ENCODE measurements at places on chromosomes 2 and 18.
A peak's percentile ranks its signal among the peaks of the same experiment; 100 is the strongest.

- no peak overlapping the region for H3K27ac ChIP-seq
- no peak for DNase-seq
- no peak overlapping the region for H3K4me3 ChIP-seq
- H3K36me3 ChIP-seq = no peaks in the 10 kb centered on the region
These were observed 63.2 kb downstream of the POLE4 start for GRCh38 chr2:75021672-75022071.

DNA sequence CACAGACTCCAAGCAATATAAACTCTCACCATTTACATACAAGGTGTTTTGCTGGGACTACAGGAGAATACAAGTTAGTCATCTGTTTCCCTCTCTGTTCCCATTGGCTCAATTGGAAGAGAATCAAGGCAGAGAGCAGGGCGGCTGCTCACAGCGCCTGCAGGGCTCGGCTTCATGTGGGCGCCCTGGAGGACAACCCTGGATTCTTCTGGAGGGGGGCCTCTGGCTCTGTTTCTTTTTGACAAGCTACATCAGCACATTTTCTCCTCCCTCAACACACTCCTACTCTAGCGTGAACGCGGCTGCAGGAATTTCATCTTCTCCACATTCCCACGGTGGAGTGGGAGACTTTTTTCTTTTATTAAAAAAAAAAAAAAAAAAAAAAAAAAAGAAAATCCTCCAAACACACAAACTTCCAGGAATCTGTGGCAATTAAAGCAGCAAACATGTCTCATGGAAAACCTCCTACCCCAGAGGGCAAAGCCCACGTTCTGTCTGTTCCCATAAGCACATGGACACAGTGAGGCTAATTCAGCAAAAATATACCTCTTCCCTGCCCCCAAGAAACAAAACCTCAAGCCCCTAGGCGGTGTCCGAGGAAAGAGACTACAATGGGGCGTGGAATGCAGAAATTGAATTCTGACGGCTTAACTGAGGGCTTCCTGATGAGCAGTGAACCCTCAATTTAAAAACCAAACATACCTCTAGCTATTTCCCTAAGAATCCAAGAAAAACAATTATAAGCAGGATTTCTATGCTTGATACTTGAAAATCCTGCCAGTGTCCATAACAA, 50.6 kb downstream of the PARD6G start:
- no peak for DNase-seq
- H3K27ac ChIP-seq = no peak overlapping the region
- H3K4me1 ChIP-seq = peaks cover 26% of the 10 kb centered on the region
- H3K4me3 ChIP-seq = no peak overlapping the region

DNA sequence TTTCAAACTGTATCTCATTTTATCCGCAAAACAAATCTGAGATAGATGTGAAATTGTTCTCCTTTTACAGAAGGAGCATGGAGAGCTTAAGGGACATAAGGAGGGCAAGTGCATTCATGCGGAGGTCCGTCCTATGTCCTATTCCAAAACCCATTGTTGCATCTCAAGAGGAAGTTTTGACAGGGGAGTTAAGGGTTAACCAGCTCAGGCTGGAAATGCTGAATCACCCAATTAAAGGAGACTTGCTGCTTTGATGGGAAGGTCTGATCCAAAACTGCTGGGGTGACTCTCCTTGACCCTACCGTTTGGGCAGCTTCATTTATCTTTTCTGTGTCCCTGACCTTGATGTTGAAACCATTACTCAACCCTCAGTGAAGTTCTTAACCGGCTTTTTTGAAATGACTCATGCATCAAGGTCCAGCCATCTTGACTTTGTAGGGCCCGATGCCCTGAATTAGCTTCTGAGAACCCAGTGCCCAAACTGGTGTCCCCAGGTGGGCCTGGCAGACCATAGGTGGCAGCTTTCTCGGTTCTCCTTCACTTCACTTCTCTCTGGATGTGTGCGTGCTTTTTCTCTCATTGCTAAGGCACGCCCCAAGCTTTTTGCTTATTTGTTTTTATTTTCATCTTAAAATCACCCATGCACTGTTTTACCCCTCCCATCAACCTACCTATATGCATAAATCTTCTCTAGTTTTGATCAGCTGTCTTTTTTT, 15.9 kb upstream of the TXNDC2 start:
- no peak overlapping the region for H3K4me3 ChIP-seq
- peaks cover 12% of the 10 kb centered on the region for H3K36me3 ChIP-seq
- DNase-seq = no peak
- H3K27me3 ChIP-seq = peaks cover 9% of the 10 kb centered on the region
- peaks cover 29% of the 10 kb centered on the region for H3K4me1 ChIP-seq

GRCh38 chr2:126657636-126658318, 1.8 kb downstream of the GYPC start:
- H3K4me3 ChIP-seq = peak overlapping the region; percentile 99
- H3K36me3 ChIP-seq = peaks cover 18% of the 10 kb centered on the region
- peaks cover 15% of the 10 kb centered on the region for H3K27me3 ChIP-seq
- peak; percentile 51 for DNase-seq
- peaks cover 45% of the 10 kb centered on the region for H3K4me1 ChIP-seq
- peak overlapping the region; percentile 81 for H3K27ac ChIP-seq

DNA sequence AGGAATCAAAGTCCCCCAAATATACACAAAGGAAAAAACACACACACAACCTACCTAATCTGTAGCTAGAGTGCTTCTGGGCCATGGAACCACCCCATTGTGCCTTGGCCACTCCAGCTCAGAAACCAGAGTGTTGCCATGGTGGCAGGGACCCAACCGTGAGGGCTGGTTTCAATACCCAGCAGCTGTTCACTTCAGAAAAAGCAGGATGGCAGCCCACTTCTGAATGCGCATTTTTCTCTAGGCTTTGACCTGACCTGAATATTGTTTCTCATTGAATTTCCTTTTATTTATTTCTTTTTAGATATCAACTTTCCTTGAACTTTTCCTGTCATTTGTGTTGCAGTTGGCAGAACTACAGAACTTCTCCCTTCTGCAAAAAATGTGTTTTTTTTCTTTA, 43.0 kb upstream of the EHBP1 start:
- no peaks in the 10 kb centered on the region for H3K36me3 ChIP-seq
- no peak for DNase-seq
- no peaks in the 10 kb centered on the region for H3K27me3 ChIP-seq
- H3K4me3 ChIP-seq = no peak overlapping the region
- peaks cover 5% of the 10 kb centered on the region for H3K4me1 ChIP-seq

- H3K27me3 ChIP-seq = no peaks in the 10 kb centered on the region
- no peak overlapping the region for H3K27ac ChIP-seq
- H3K4me1 ChIP-seq = peaks cover 48% of the 10 kb centered on the region
These were observed 70.9 kb downstream of the AAK1 start for GRCh38 chr2:69572641-69573040.

DNA sequence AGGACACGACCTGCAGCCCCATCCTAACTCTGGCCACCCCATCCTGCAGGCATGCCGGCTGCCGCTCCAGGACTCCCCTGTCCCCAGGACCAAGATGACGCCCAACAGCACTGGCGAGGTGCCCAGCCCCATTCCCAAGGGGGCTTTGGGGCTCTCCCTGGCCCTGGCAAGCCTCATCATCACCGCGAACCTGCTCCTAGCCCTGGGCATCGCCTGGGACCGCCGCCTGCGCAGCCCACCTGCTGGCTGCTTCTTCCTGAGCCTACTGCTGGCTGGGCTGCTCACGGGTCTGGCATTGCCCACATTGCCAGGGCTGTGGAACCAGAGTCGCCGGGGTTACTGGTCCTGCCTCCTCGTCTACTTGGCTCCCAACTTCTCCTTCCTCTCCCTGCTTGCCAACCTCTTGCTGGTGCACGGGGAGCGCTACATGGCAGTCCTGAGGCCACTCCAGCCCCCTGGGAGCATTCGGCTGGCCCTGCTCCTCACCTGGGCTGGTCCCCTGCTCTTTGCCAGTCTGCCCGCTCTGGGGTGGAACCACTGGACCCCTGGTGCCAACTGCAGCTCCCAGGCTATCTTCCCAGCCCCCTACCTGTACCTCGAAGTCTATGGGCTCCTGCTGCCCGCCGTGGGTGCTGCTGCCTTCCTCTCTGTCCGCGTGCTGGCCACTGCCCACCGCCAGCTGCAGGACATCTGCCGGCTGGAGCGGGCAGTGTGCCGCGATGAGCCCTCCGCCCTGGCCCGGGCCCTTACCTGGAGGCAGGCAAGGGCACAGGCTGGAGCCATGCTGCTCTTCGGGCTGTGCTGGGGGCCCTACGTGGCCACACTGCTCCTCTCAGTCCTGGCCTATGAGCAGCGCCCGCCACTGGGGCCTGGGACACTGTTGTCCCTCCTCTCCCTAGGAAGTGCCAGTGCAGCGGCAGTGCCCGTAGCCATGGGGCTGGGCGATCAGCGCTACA, 2.1 kb downstream of the GPBAR1 start:
- DNase-seq = no peak
- H3K27me3 ChIP-seq = peaks cover 7% of the 10 kb centered on the region
- peaks cover 25% of the 10 kb centered on the region for H3K36me3 ChIP-seq
- H3K27ac ChIP-seq = peak overlapping the region; percentile 52

DNA sequence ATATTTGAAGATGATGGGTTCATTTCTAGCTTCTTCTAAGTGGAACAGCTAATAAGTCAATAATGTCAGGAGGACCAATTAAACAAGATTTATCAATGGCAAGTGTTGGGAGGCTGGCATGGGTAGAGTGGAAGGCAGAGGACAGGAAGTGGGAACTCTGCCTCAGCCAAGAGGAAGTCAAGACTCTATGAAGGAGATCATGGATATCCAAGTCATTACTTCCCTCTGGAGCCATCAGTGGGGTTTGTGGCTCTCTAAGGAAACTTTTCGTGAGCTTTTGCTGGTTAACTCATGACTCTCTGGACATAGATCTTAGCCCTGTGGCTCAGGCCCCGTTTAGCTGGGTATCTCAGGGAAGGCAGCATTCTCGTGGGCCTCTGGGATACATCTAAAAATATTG, 410.4 kb upstream of the ID2 start:
- no peaks in the 10 kb centered on the region for H3K4me1 ChIP-seq
- DNase-seq = no peak
- no peak overlapping the region for H3K4me3 ChIP-seq
- H3K27ac ChIP-seq = no peak overlapping the region

DNA sequence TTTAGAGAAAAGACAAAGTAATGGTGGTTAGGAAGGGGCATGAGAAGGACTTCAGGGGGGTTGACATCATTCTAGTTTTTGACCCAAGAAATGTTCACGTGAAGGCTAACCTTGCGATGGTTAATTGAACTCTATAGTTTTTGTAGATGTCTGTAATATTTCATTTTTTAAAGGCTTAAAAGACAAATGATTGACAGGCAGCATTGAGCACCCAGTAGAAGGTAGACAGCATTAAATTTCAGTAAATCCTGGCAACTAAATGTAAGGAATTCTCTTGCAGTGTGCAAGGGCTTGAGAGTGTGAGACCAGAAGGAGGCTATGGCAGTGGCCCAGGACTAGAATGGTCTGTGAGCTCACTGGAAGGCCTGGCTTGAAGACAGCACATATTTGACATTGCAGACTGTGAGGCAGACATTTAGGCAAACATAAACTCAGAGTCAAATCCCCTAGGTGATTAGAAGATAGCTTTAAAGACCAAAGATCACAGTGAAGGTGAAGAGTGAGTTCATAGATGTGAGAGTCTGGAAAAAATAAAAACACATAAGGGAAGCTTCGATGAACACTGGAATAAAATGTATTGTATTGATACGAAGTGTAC, 100.1 kb upstream of the MAP4K4 start:
- no peak for DNase-seq
- no peak overlapping the region for H3K4me3 ChIP-seq
- no peaks in the 10 kb centered on the region for H3K36me3 ChIP-seq
- H3K27me3 ChIP-seq = no peaks in the 10 kb centered on the region

DNA sequence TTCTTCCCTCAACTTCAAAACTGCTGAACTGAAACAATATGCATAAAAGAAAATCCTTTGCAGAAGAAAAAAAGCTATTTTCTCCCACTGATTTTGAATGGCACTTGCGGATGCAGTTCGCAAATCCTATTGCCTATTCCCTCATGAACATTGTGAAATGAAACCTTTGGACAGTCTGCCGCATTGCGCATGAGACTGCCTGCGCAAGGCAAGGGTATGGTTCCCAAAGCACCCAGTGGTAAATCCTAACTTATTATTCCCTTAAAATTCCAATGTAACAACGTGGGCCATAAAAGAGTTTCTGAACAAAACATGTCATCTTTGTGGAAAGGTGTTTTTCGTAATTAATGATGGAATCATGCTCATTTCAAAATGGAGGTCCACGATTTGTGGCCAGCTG, 8.4 kb downstream of the HOXD8 start:
- H3K27ac ChIP-seq = no peak overlapping the region
- peak overlapping the region; percentile 86 for H3K4me3 ChIP-seq
- peaks cover 34% of the 10 kb centered on the region for H3K27me3 ChIP-seq
- H3K4me1 ChIP-seq = peaks cover 34% of the 10 kb centered on the region
- H3K36me3 ChIP-seq = peaks cover 6% of the 10 kb centered on the region

DNA sequence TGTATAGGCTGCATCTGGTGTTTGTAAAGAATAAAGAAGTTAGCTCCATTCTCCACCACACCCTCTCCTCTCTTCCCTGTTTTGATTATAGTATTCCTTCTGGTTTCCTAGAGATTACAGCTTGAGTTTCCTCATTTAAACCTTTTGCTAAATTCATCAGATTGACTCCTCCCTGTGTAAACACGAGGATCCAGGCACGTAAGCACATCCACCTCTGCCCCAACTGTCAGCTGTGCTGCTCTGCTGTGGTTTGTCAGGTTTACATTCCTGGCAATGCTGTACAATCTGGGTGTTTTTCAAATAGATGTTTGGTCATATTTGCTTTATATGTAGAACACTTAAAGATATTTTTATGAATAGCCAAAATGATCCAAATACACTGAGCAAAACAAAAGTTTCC, 302.8 kb downstream of the PTGR3 start:
- no peak for DNase-seq
- peaks cover 3% of the 10 kb centered on the region for H3K4me1 ChIP-seq
- H3K36me3 ChIP-seq = no peaks in the 10 kb centered on the region
- H3K27me3 ChIP-seq = no peaks in the 10 kb centered on the region

DNA sequence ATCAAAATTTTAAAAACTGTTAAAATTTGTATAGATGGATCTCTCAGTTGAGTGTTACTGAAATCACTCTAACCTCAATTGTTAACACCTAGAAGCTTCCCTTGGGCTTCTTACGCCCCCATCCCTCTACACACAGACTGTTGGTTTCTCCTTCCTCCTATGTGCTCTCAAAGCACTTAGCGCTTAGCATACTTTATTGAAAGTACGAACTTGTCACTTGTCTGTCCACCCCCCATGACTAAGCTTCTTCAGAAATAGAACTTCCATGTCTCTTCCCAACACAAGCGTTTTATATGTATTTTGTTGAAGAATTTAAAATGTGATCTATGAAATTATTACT, 441 bp downstream of the MPHOSPH10 start:
- no peaks in the 10 kb centered on the region for H3K36me3 ChIP-seq
- H3K4me1 ChIP-seq = no peaks in the 10 kb centered on the region
- no peak overlapping the region for H3K4me3 ChIP-seq
- H3K27me3 ChIP-seq = no peaks in the 10 kb centered on the region

DNA sequence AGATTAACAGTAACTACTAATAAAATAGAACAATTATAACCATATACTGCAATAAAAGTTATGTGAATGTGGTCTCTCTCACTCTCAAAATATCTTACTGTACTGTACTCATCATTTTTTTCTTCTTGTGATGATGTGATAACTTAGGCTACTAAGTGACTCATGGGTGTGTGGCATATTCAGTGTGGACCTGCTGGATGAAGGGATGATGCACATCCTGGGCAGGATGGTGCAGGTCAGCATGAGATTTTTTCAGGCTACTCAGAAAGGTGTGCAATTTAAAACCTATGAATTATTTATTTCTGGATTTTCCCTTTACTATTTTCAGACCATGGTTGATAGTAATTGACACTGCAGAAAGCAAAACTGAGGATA, 90.7 kb downstream of the NCKAP5 start:
- H3K4me3 ChIP-seq = no peak overlapping the region
- no peak overlapping the region for H3K27ac ChIP-seq
- H3K4me1 ChIP-seq = no peaks in the 10 kb centered on the region
- H3K27me3 ChIP-seq = peaks cover 2% of the 10 kb centered on the region
- no peak for DNase-seq
- no peaks in the 10 kb centered on the region for H3K36me3 ChIP-seq

Data from endothelial cell (in vitro differentiated cells).